ENCODE measurements at places on chromosomes 3 and 15.

- no peak for DNase-seq
Measured at GRCh38 chr3:188283347-188283746, 129.4 kb downstream of the LPP start.

- no peak for DNase-seq
Measured at GRCh38 chr3:20406611-20407011, 220.6 kb upstream of the SGO1 start.

DNA sequence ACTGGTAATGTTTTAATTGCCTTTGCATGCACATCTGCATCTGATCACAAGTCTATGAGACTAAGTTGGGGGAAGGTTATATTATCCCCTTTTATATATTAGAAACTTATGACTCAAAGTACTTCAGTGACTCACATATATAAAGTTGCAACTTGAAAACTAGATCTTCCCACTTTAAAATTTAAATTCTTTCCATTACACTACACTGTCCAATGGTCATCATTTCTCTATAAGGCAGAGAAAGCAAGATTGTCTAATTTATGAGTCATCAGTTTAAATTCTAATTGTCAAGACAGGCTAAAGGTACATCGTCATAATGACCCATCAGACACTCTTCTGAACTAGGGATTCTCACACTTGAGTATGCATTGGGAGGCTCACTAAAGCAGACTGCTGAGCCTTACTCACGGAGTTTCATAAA is 37.9 kb downstream of the CPA3 start:
- no peak for DNase-seq

DNA sequence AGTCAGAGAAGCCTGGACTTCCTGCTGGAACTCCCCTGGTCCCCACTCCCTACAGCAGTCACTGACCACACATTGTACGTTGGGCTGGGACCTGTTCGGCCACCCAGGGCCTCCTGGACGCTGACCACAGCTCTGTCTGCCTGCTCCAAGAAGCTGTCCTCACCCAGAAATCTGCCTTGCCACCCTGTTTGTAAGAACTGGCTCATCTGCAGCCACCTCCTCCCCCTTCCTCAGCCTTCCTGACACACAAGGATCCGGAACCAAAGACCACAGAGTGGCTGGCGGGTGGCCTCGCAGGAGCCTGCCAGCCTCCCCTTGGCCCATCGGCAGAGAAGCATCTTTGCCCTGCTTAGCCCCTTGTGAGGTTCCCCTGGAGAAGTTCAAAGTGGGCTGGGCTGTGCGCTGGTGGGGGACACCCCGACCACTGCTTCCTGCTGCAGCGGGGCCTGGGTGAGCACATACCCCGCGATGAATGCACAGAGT is 91.9 kb downstream of the PCSK6 start:
- DNase-seq: no peak

DNA sequence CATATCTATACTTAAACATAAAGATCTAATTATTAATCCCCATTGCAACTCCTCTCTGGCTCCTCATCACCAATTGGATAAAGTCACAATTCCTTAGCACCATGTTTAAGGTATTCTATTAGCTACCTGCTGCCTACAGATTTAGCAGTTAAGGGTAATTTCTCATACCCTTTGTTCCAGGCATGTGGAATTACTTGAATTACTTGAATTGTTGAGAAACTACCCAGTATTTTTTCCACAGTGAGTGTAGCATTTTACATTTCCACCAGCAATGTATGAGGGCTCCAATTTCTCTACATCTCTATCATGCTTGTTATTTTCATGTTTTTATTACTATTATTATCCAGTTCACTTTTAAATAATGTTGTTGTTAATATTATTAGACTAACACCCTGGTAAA is 86.4 kb downstream of the P2RY1 start:
- DNase-seq: no peak

DNA sequence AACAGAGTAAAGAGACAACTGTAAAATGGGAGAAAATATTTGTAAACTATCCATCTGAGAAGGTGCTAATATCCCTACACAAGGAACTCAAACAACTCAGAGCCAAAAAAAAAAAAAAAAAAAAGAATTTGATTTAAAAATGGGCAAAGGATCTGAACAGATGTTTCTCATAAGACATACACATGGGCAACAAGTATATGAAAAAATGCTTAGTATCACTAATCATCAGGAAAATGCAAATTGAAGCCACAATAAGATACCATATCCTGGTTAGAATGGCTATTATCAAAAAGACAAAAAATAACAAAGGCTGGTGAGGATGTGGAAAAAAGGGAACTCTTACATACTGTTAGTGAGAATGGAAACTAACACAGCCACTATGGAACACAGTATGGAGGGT is 36.2 kb downstream of the TXNRD3 start:
- no peak for DNase-seq

DNA sequence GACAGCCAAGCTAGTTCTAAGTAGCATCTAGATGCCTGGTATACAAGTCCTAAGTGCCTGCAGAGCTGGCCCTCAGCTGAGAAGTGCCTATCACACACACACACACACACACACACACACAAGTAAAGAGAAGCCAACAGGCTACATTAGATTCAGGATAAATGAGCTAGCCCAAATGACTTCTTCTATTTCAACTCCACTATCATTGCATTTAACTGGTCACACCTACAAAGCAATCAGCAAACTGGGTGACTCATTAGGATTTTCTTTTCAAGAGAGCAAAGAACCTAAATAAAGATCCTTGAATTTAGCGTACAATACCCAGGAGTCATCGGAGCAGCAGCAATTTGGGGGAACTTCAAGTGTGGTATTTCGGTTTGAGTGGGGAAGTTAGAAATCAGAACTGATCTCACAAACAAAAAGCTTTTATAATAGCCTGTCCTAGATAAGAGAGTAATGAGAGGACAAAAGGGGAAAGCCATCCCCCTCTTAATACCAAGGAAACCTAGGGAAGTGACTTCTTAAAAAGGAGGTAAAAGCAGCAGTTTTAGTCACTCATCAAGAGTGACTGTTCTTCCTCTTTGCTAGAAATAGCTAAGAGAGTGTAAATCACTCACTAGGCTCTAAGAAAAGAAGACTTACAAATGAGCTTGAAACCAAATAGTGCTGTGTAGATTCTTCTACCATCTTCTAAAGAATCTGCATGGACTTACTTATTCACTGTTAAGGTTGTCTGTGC is 112.7 kb downstream of the TNIK start:
- no peak for DNase-seq

- no peak for DNase-seq
Measured at GRCh38 chr3:186386883-186387560, 25.0 kb upstream of the DGKG start.

DNA sequence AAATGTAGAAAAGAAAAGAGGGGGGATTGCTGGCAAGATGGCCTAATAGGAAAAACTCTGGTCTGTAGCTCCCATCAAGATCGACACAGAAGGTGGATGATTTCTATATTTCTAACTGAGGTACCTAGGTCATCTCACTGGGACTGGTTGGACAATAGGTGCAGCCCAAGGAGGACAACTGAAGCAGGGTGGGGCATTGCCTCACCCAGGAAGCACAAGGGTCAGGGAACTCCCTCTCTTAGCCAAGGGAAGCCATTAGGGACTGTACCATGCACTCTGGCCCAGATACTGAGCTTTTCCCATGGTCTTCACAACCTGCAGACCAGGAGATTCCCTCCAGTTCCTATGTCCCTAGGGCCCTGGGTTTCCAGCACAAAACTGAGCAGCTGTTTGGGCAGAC is 22.6 kb upstream of the IGSF10 start:
- DNase-seq: no peak

DNA sequence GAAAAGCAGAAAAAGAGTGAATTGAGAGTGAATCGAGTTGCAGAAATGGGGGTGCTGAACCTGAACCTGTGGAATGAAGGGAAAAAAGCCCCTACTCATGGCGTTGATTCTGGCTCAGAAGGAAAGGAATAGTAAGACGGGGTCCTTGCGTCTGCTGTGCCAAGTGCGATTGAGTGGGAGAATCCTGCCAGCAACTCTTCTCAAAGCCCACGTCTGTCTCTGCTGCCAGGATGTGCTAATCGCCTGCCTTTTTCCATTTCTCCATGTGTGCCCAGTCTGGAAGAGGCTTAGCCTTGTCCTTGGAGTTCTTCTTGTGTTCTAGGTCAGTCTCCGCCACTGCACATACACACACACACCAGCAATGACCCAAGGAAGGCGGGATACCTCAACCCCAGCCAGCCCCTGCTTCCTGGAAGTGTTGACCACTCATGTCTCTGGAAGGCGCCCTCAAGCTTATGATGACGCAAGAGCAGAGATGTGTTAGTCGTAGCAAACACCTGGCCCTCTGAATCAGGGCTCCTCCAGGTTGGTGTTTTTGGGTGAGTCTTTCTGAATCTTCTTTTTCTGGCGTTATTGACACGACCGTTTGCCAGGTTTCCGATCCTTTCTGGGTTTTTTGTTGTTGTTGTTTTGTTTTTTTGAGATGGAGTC is 262.4 kb upstream of the PROK2 start:
- no peak for DNase-seq

DNA sequence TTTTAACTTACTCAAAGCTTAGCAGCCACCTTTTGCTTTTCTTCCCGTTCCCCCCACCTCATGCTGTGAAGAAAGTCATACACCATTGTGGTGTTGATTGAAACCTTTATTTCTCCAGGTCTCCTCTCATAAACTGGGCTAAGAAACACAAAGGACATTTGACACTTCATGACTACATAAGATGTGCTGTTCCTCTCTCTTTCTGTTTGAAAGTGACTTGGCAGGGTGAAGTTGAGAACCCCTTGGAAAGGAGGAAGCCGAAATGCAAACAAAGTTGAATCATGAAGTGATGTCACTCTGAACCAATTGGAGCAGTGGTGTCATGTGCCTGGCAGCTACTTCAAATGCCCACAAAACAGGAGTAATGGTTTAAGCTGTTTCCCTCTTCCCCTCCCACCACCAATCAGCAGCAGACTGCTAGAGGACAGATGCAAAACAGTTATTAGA is 174.7 kb downstream of the IGF1R start:
- no peak for DNase-seq

GRCh38 chr3:45554006-45554666 is 40.4 kb upstream of the LIMD1 start:
- no peak for DNase-seq

DNA sequence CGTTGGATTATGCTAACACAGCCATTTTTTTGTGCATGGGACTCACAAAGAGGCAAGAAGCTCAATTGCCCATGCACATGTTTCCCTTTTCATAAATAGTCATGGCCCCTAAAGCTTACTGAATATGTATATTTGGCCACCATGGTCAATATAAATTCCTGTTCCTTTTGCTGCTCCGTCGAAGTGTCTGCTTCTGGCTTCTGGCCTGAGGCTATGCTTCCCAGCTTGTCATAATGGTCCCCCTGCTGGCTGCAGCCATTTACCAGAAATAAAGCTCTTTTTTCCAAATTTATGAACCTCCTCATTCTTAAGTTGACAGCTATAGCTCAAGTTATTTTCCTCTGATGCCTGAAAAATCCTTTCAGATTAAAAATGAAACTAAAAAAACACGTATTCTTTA is 602.1 kb downstream of the VGLL3 start:
- no peak for DNase-seq

- no peak for DNase-seq
Measured at GRCh38 chr3:72573051-72573450, 275.2 kb downstream of the SHQ1 start.

GRCh38 chr15:66542896-66543295 is 22.9 kb downstream of the LCTL start:
- no peak for DNase-seq

DNA sequence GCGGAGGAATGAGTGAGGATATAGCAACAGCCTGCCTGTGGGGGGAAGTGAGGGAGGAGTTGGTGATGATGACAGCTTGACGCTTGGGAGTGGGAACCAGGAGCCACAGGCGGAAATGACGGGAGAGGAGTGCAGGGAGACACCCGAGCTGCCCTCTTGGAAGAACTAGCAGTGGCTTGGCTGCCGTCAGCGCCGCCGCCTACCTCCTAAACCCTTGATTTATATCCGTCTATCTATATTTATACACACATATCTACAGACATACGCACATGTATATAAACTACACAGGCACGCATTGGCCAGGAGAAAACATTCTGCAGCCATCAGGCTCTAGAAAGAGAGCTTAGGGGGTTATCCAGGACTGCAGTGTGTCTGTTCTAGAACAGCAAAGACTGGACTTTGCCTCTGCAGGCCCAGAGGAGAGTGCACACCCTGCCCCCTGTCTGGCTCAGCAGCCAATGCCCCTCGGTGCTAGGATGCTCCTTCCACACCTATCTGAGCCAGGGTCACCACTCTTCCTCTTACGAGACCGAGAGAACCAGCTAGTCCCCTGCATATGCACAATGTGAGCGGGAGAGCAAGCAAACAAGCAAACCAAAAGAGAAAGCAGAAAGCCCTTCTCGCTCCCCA is 45.3 kb upstream of the MAGEF1 start:
- no peak for DNase-seq

DNA sequence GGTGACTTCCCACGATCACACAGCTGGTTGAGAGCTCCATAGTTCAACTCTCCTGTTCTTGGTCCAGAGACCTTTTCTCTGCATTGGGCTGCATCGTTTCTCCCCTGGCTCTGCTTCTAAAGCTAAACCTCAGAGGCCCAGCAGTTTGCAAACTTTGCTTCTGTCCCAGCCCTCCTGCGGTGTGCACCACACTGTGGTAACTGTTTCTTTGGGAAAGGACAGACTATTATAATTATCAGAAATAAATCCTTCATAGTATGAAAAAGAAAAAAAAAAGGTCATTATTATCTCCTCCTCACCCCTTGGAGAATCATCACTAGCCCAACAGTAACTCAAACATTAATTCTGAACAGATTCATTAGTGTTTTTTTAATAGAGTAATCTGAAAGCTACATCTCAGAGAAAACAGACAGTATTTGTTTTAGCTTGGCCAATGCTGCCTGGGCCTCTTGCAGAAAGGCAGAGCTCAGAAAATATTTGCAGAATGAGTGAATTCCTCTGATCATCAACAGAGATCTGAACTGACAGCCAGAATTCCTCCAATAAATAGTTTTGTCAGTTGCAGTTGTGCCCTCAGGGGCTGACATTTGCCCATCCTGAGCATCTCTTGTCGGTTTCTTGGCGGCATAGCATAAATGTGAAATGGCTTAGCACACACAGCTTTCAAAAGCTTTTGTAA is 52.9 kb downstream of the BFSP2 start:
- DNase-seq: no peak

DNA sequence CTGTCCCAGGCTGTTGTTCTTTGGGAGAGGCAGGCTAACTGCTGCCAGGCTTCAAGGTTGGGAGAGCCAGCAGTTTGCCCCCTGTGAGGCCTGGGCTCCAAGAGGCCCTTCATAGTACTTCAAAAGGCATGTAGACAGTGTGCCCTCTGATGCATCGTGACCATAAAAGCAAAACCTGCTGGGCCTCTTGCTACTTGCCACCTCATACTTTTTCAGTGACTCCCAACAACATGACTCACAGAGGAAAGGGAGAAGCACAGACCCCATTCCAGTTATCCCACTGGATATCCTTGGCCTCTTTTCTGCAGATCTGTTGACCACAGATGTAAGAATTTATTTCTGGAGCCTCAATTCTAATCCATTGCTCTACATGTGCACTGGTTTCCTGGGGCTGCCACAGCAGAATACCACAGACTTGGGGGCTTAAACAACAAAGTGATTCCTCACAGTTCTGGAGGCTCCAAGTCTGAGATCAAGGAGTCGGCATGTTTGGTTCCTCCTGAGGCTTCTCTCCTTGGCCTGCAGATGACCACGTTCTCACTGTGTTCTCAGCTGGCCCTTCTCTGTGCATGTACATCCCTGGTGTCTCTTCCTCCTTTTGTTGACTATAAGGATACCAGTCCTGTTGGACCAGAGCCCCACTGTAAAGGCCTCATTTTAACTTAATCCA is 8.9 kb upstream of the NSMCE3 start:
- DNase-seq: no peak
